Stimulated activated CD8-positive, alpha-beta memory T cell treated with anti-CD3 and anti-CD28 coated beads, Interleukin-2, amount 100 ng/mL, for 1 hour (primary cell): ENCODE measurements at places on chromosomes 7 and 10.

GRCh38 chr10:24010436-24010970, 198.4 kb upstream of the KIAA1217 start:
- DNase-seq: no peak

DNA sequence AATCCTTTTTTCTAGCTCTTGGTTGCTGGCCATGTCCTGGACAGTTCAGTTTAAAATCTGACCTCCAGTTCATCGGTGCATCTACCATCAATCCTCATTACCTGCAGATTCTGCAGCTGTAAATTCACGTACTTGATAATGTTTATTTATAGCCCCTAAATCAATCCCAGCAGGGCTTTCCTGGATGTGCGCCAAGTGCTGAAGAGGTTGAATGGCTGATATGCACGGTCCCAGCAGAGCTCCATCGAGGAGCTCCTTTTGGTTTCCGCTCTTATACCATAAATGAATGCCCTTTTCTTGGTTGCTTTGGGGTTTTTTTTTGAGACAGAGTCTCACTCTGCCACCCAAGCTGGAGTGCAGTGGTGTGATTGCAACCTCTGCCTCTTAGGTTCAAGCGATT, 91.2 kb upstream of the CCZ1B start:
- no peak for DNase-seq

GRCh38 chr7:158025686-158026600, 561.7 kb downstream of the PTPRN2 start:
- DNase-seq: no peak

DNA sequence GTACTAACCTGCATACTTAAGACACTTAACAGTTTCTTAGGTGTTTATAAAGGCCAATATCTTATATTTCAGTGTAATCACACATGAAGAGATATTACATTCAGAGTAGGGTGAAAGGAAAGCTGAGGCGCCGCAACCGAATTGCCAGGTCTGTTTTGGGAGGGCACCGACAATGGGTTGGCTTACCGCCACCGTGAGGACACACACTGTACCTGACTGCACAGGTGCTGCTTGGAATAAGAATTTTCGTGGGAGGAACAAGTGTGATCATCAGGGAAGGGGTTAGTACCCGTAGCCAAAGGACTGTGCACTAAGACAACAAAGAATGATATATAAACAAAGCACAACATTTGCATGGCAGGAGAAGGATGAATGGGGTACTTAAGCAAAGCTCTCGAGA, 591.8 kb downstream of the SUGCT start:
- no peak for DNase-seq

GRCh38 chr10:15863733-15864132, 3.4 kb upstream of the MINDY3 start:
- no peak for DNase-seq

DNA sequence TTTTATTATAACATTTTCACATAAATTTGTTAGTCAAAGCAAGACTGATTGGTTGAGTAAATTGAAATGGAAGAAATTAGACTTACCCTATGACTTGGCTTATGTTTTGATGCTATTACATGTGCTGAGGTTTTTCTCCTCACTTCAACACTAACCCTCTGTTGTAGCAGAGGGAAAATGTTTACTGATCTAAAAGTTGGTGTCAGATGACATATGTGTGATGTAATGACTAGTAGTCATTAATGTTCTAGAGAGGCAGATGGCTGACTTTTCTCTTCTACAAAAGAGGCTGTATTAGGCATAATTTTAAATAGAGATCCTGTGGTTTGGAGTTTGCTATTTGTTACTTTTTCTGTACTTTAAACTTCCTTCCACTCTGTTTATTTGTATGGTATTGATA, 266.0 kb downstream of the BBS9 start:
- DNase-seq: no peak

DNA sequence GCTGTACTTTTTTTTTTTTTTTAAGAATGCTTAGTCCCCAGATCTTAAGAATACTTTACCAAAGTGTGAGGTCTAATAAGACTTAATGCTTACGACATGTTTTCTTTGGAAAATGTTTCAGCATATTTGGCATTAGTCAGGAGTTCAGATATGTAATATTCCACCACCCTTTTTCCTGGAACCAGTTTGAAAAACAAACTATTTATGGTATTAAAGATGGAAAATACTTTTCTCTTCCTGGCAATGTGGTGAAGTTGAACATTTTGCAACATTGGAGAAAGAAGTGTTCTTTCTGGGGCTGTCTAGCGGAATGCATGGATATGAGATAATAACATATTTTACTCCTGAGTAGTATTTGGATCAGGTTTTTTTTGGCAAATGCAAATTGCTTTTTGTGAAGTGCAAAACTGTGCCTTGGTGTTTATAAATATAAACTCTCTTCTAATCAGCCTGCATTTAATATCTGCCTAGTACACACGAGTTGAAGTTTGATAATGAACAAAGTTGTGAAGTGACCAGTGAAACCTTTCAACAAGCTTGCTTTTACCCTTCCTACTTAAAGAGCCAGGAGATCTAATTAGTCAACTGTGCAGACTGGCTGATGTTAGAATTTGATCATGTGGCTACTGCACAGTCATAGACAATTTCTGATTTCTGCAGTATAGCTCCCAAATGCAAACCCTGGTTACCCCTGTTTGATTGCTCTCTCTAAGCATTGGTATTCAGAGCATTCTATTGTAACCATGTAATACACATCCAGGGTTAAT, 20.9 kb downstream of the MAP3K8 start:
- no peak for DNase-seq
